ENCODE measurements at places on chromosomes 16 and 17. TPM values are rescaled to one million over a fixed set of nuclear protein-coding genes. Genes with fewer than 3 reads are reported as not detected.

DNA sequence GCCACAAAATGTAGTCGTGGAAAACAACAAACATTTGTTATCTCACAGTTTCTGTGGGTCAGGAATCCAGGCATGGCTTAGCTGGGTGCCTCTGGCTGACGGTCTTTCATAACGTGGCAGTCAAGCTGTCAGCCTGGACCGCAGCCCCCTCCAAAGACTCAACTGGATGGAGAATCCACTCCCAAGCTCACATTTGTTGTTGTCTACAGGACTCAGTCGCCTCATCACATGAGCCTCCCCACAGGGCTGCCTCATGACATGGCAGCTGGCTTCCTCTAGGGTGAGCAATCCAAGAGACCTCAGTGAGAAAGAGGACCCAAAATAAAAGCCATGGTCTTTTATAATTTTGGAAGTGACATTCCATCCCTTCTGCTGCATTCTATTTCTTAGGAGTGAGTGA lies 34.7 kb upstream of the AKAP1 start:
- no peaks in the 10 kb centered on the region for H3K4me1 ChIP-seq
- DNase-seq = no peak
- H3K4me3 ChIP-seq = no peak overlapping the region
- H3K27me3 ChIP-seq = peaks cover 2% of the 10 kb centered on the region
- H3K27ac ChIP-seq = no peak overlapping the region
- no peaks in the 10 kb centered on the region for H3K36me3 ChIP-seq

GRCh38 chr17:80585890-80586845 lies 41.5 kb downstream of the RPTOR start:
- no peak for DNase-seq
- peak overlapping the region; percentile 28 for H3K27ac ChIP-seq
- no peaks in the 10 kb centered on the region for H3K36me3 ChIP-seq
- no peaks in the 10 kb centered on the region for H3K27me3 ChIP-seq
- no peak overlapping the region for H3K4me3 ChIP-seq

GRCh38 chr16:10655415-10655977 lies 39.2 kb downstream of the TEKT5 start:
- DNase-seq = no peak
- no peaks in the 10 kb centered on the region for H3K27me3 ChIP-seq
- H3K4me3 ChIP-seq = no peak overlapping the region
- no peaks in the 10 kb centered on the region for H3K36me3 ChIP-seq
- H3K27ac ChIP-seq = no peak overlapping the region

The GJC1 gene
- total RNA-seq = 4.6 TPM

Data from breast epithelium (tissue), 4 donors.